ENCODE measurements at places on chromosomes 16 and 17.

DNA sequence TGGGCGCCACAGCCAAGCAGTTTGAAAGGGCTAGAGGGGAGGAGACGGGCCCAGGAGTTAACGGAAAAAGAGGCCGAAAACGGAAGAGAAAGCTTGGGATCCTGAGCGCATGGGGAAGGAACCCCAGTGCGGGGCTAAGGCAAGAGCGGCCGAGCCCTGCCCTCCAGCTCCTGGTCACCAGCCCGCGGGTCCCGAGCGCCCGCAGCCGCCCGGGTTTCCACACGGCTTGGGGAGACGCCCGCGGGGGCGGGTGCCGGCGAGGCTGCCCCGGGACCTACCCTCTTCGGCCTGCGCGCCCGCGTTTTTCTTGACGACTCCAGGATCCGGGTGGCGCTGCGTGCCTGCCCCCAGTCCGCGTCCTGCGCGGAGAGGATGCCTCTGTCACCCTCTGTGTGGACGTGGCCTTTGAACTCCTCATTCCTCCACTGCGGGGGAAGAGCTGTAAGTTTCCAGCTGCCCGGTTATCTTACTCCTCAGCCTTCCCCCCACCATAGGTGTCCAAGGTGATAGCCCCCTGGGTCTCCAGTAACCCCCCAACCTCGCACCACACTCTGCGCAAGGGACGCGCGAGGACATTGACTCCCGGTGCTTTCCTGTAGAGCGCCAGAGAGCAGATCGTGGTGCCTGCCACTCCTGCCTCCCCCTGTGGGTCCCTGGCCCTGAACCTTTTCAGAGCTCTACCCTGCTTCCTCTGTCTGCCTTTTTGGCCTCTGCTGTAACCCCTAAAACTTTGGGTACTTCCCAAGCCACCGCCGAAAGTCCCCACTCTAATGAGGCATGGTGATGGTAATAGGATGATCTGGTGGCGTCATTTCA lies 1.7 kb upstream of the CDH11 start:
- DNase-seq: no peak

- DNase-seq: no peak
Observed at GRCh38 chr17:57262557-57262956, 6.2 kb downstream of the MSI2 start.

GRCh38 chr16:68718590-68718989 lies 18.5 kb upstream of the CDH1 start:
- no peak for DNase-seq

- DNase-seq: no peak
Observed at GRCh38 chr16:12455287-12455798, 348.3 kb downstream of the CPPED1 start.

GRCh38 chr17:78111727-78112517 lies 16.6 kb downstream of the TMC6 start:
- no peak for DNase-seq

DNA sequence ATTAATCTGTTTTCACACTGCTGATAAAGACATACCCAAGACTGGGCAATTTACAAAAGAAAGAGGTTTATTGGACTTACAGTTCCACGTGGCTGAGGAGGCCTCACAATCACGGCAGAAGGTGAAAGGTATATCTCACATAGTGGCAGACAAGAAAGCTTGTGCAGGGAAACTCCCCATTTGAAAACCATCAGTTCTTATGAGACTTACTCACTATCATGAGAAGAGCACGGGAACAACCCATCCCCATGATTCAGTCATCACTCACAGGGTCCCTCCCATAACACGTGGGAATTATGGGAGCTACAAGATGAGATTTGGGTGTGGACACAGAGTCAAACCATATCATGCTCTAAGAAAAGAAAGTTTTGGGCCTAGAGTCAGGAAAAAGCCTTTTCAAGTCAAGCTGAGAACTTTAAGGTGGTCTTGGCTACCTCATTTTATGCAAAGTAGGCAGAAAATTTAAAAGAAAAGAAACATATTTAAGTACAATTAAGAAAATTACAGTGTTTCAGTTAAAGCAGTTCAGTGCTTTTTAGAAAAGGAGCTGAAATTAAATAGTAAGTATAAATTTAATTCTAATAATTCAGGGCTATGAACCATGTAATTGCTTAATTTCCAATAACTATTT lies 24.9 kb upstream of the CRYM start:
- DNase-seq: no peak

GRCh38 chr16:27483624-27484023 lies 66.1 kb downstream of the GTF3C1 start:
- DNase-seq: no peak

- DNase-seq: no peak
Observed at GRCh38 chr16:51638339-51639135, 487.5 kb upstream of the SALL1 start.

DNA sequence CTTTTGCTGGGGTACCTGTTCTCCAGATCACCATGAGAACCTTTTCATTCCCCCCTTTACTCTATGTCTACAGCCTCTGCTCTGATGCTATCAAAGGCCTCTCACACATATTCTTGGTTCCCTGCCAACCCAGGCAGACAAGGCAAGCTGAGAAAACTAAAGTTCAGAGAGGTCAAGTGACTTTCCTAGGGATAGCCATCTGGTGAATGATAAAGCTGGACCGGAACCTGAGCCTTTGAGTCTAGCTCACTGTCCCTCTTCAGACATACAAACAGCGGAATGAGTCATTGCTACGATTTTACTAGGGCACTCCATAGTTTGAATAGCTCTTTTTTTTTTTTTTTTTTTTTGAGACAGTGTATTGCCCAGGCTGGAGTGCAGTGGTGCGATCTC lies 73.3 kb downstream of the XYLT1 start:
- no peak for DNase-seq

- DNase-seq: no peak
Observed at GRCh38 chr16:87700406-87701077, 65.2 kb downstream of the KLHDC4 start.

DNA sequence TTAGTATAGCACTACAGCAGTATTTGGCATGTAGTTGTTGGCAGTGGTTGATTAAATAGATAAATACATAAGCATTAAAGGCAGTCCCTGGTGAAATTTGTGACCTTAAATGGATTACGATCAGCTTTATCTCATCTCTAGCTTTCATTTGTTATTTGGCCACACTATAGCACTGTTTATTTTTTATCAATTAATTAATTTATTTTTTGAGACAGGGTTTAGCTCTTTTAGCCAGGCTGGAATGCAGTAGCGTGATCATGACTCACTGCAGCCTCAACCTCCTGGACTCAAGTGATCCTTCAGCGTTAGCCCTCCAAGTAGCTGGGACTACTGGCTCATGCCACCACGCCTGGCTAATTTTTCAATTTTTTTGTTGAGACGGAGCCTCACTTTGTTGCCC lies 18.7 kb upstream of the ARHGAP17 start:
- no peak for DNase-seq

GRCh38 chr17:7147772-7148171 lies 31.4 kb downstream of the ASGR1 start:
- no peak for DNase-seq

DNA sequence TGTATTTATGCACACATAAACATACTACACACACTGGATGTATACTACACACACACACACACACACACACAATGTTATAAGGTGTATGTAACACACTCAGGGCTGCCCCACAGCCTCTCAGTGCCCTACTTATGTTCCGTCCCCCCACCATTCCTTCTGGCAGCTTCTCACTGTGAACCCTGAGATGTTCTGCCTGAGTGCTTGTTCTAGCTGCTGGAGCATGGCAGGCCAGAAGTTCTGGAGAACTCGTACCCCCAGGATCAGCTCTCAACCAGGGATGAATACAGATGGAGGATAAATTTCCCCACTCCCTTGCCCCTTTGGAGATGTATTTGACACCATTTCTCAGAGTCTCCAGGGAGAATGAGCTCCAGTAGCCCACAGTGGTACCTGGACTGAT lies 76.4 kb downstream of the CDH13 start:
- no peak for DNase-seq

DNA sequence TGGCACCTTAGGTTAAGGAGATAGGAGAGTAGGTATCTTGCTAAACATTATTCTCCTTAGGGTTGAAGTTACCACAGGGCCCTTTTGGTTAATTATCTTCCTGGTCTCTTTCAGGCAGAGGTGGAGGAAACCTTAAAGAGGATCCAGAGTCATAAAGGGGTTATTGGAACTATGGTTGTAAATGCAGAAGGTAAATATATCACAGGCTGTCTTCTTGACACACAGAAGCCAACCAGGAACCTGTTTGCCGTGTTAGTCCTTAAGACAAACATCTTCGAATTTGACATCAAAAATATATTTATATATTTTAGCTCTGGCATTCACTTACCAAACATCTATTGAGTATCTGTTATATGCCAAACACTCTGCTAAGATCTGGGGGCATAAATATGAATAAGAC lies 2.4 kb downstream of the DYNLRB2 start:
- DNase-seq: no peak

- no peak for DNase-seq
Observed at GRCh38 chr16:18788828-18789514, 1.2 kb downstream of the RPS15A start.

GRCh38 chr17:57889892-57890856 lies 40.3 kb upstream of the MRPS23 start:
- DNase-seq: no peak

GRCh38 chr16:54281535-54282201 lies 4.9 kb downstream of the IRX3 start:
- DNase-seq: no peak

GRCh38 chr17:82149401-82150099 lies 51.5 kb upstream of the FASN start:
- DNase-seq: no peak

- no peak for DNase-seq
Observed at GRCh38 chr17:40466298-40466971, 23.2 kb downstream of the IGFBP4 start.

DNA sequence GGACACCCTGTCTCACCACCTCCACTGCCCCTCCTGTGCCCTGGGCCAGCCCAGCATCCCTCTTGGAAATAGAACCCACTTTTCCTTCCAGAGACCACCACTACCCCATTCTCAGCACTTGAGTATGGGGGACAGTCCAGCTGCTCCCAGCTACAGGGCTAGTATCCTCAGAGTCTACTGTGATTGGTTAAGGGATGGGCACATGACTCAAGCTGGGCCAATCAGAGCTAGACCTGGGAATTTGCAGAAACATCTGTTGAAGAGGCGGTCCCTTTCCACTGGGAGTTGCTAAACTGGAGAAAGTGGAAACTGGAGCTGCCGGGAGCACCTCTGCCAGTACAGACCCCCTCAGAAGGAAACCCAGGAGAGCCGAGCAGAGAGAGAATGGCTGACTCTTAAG lies 156.6 kb downstream of the GSG1L start:
- DNase-seq: no peak

DNA sequence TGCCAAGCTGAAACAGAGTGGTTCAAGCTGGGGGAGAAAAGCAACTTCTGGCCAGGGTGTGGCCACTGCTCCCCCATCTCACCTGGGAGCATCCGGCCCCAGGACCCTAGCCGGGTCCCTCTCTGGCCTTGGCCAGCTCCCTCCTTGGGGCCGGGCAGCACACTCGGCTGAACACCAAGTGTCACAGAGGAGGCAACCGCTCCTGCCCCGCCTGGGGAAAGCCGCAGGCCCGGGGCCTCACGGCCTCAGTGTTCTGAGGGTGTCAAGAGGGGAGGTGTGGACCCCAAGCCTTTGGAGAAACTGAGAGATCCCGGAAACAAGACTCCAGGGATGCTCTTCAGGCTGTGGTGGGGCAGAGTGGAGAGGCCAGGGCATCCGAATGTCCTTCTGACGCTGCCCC lies 88.4 kb downstream of the ENGASE start:
- no peak for DNase-seq

DNA sequence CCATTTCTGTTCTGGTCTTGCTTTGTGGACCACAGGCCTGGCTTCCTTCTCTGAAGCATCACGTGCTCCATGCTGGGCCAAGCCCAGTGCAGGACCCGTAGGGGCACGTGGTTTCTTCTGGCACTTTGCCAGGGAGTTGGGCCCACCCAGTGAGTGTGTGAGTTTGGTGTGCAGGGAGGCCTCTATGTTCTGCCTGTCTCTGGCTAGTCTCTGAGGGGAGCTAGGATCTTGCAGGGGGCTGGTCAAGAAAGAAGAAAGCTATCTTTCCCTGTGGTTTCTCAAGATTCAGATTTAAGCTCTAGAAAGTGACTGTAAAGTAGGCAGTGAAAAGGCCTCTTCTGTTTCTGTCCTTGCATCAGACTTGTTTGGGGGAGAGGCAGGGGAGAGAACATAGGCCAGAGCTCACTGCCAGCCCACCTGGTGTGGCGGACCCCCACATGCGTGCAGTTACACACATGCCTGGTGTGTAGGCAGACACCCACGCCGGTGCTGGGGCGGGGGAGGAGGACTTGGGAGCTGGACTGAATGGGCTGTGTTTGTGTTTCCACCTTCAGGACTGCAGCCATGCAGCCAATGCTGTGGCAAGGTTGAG lies 11.8 kb downstream of the LASP1 start:
- DNase-seq: peak; percentile 63

DNA sequence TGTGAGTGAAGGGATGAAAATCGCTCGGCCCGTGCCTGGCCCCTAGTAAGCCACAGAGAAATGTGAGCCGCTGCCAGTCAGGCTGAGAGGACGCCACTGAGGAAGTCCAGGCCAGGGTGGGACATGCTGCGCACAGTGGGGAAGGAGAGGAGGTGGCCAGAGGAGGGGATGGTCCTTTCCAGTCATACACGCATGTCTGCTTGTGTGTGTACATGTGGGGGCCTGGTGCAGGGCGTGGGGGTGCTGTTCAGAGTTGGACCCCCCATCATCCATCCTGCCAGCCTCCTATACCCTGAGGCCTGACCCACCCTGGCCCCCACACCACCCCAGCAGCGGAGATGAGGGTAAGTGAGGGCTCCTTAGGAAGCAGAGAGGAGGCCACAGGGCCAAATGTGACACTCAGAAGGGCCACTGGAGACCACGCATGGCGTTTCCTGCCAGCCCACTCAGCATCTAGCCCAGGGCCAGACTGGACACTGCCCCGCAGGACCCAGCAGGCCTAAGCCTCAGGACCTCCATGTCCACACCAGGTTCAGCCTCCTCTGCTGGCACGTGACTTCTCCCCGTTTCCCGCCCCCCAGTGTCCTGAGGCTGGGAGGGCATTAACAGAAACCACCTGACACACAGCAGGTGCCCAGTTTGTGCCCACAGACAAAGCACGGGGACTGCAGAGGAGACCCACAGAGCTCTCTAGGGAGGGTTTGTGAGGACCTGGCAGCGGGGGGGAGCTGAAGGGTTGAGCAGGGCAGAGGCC lies 7.0 kb downstream of the DOC2A start:
- no peak for DNase-seq

DNA sequence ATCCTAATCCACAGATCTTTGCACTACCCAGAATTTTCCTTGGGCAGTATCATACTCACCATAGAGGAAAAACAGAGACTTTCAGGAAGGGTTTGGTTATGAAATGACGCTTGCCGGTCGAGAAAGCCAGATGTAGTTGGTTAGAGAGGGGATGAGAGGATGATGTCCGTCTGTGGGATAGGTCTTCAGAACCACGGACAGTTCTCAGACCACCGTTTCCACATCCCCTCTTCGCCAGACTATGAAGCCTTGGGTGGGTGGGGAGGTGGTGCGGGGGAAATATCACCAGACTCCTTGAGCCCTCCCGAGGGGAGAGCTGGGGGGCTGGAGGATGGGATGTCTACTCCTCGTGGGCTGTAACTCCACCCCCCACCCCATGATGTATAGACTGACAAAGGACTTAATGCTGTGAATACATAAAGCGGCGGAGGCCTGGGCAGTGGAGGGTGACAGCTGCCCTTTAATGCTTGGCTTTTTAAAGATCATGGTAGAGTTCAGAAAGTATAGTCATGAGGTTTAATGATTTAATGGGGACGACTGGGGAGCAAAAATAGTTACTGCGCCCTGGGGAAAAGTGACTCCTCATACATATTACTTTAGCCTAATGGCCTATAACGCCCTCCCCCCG lies 96.6 kb downstream of the MRM1 start:
- no peak for DNase-seq

Measured in CD8-positive, alpha-beta memory T cell (primary cell).